ENCODE measurements at places on chromosomes 4 and X. TPM values are rescaled to one million over a fixed set of nuclear protein-coding genes. Genes with fewer than 3 reads are reported as not detected.

ETDB gene
- not detected for total RNA-seq

YY2 gene
- total RNA-seq, result 2.1 TPM

KCND1 gene
- total RNA-seq, result 4.0 TPM

EFHC2 gene
- 1.8 TPM for total RNA-seq

NLRP2B gene
- total RNA-seq, result 1.5 TPM

ADH1C gene
- total RNA-seq, result not detected

Measured in dorsolateral prefrontal cortex (tissue), 122 donors.